ENCODE measurements at places on chromosomes 5 and 9.

DNA sequence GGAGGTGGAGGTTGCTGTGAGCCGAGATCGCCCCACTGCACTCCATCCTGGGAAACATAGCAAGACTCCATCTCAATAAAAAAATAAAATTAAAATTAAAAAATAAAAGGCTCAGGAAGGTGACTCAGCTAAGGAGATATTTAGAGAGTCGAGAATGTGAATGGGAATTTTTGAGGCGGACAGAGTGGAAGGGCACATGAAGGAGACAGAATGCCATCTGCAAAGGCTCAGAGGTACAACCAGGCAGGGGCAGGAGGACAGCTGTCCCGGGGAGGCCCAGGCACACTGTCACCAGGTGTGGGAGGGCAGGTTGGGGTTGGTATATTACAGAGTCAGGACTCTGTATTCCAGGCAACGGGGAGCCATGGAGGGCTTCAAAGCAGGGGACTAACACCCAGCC lies 35.5 kb downstream of the NTNG2 start:
- no peak for DNase-seq

GRCh38 chr5:171390883-171391677 lies 3.4 kb downstream of the NPM1 start:
- DNase-seq: no peak

DNA sequence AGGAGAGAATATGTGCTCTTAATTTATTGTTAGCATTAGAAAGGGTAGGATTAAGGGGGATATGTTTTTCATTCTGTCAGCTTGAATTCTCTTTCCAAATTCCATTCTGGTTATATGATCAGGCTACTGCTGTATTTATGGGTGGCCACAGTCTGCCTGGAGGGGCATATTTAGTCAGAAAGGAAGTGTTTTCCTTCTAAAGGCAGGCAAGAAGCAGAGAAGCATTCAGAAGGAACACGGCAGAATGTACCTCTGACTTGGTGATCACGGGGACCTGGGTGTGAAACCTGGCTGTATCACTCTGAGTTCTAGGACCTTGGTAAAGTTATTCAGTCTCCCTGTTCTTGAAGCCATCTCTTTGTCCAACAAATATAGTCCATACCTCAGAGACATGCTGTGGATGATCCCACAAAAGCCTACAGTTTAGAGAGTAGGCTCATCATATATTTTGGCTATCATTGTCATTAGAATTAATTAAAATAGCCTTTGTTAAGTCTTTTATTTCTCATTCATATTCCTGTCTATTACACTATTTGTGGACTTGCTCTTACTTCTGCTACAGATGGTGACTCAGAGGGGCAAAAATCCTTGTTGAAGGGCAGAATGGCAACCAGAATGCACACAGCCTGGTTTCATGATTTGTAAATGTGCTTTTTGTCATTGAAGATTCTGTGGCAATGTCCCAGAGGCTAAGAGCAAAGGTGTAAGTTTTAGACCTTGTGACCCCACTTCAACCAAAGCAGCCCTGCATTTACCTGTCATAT lies 2.7 kb downstream of the TNC start:
- DNase-seq: no peak

- DNase-seq: no peak
Observed at GRCh38 chr5:176514244-176514950, 22.8 kb downstream of the RNF44 start.

- no peak for DNase-seq
Observed at GRCh38 chr5:78467752-78468357, 107.4 kb downstream of the SCAMP1 start.

- no peak for DNase-seq
Observed at GRCh38 chr5:67998709-67999261, 216.8 kb upstream of the PIK3R1 start.

- no peak for DNase-seq
Observed at GRCh38 chr5:141586246-141586645, 32.6 kb downstream of the DIAPH1 start.

- DNase-seq: no peak
Observed at GRCh38 chr5:150448334-150448733, 1.2 kb downstream of the RPS14 start.

GRCh38 chr5:104612005-104612404 lies 1049.4 kb upstream of the NUDT12 start:
- no peak for DNase-seq

DNA sequence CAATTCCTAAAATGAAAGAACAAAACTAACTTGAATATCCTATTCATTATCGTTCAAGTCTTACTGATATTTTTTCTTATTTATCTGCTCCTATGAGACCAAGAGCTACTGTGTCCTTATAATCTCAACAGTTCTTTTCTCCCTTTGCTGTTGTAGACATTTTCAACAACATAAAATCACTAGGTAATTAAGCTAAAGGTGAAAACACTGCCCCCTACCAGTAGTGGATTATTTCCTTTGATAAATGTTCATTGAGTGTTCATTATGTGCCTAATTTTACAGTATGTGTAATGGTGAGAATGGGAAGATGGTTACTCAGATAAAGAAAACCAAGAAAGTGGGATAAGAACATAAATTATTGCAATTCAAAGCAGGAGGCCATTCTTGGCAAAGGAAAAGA lies 41.4 kb upstream of the PAPPA start:
- no peak for DNase-seq

- DNase-seq: no peak
Observed at GRCh38 chr5:134018154-134018985, 13.6 kb upstream of the VDAC1 start.

GRCh38 chr5:61277781-61278180 lies 54.3 kb upstream of the ZSWIM6 start:
- DNase-seq: no peak

GRCh38 chr9:127395497-127396252 lies 1.3 kb upstream of the SLC2A8 start:
- no peak for DNase-seq

DNA sequence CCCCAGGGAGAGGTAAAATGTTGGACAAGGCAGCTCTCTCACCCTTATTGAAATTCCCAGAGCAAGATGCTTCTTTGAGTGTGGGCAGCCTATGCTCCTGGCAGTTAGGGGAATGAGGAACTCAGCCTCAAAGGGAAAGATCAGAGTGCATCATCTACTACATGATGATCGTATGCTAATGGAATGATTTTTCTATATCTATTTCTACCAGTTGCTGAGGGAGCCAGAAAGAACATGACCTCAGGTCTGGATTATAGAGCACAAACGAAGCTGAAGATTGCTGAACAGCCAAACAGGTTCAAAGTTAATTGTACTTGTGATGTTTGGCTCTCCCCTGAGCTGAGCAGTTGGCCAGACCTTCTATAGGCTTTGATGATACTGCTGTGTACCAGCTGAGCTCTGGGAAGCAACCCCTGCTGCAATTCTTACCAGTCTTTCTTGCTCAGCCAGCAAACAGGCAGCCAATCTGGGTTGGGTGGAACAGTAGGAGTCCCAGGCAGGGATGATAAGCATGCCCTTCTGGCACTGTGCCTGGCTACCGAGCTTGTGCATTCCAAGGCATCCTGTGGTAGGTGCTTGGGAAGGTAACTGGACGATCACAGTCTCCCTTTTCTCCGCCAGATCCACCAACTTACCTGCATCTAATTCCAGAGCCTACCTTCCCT lies 10.3 kb upstream of the FBXL7 start:
- no peak for DNase-seq

DNA sequence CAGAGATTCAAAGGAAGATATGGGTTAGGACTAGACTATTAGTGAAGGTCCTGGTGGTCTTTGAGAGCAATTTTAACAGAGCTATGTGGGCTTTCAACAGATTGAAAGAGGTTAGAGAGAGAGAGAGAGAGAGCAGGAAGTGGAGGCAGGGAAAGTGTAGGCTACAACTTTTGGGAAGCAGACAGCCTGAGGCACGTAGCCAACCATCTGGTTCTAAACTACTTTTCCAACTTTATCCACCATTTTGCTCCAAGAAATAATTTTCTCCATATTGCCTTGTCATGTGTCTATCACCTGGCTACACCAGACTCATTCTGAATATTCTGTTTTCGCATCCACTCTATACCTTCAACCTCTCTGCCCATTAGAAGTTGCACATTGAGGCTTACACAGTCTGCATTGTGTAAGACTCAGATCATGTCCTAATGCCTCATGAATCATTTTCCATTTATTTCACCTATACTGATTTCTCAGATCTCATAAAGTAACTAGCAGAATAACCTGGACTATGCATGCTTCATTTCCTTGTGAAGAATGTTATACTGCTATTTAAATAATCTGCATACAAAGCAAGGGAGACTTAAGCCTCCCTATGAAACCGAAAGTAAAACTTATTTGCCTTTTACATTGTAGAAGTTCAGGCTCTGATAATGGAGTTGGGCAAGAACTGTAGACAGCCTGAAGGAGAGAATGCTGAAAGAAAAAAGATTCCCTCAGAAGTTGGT lies 235.6 kb downstream of the ELAVL2 start:
- no peak for DNase-seq

- no peak for DNase-seq
Observed at GRCh38 chr5:20559845-20560244, 571.8 kb upstream of the CDH18 start.

Data from activated effector memory CD4-positive, alpha-beta T cell treated with Interleukin-2 at 50 U/mL for 16 hours (primary cell).